Activated gamma-delta T cell treated with anti-CD3 and anti-CD28 coated beads, Interleukin-2, amount 50 U/mL, for 16 hours (primary cell): ENCODE measurements at places on chromosomes 5 and 9.

DNA sequence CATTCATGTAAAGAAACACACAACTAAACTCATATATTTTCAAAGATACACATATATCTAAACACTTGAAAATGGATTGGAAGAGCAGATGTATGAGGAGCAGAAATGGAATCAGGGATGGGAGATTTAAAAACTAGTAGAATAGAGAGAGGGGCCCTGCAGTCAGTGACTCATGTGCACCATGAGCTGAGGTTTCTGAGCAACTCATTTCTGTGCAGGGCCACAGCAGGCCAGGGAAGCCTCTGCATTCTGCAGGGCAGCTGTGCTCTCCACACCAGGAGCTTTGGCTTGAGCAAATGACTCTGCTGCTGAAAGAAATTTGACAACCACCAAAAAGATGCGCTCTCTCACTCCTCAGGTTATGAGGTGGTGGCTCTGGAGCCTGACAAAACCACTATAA lies 27.1 kb downstream of the LHX6 start:
- DNase-seq, result no peak

GRCh38 chr5:73121119-73121463 lies 716 bp downstream of the TMEM171 start:
- no peak for DNase-seq

DNA sequence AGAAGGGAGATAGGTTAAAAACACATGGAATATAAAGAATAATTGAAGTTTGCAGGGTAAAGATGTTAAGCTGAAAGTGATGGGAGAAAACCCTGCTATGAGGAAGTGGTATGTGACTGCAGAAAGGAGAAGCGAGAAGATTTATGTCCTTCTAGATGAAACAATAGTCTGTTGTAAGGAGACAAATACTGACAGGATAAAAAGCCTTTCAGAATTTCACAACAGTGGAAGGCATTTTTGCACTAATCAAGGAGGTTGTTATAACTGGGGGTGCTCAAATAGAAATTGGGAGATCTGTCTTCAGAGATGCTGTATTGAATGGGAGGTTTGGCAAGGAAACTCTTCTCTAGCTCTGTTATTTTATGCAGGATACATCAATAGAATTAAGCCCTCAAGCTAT lies 69.6 kb downstream of the NMUR2 start:
- no peak for DNase-seq

GRCh38 chr9:96483733-96484390 lies 33.9 kb downstream of the HABP4 start:
- no peak for DNase-seq

DNA sequence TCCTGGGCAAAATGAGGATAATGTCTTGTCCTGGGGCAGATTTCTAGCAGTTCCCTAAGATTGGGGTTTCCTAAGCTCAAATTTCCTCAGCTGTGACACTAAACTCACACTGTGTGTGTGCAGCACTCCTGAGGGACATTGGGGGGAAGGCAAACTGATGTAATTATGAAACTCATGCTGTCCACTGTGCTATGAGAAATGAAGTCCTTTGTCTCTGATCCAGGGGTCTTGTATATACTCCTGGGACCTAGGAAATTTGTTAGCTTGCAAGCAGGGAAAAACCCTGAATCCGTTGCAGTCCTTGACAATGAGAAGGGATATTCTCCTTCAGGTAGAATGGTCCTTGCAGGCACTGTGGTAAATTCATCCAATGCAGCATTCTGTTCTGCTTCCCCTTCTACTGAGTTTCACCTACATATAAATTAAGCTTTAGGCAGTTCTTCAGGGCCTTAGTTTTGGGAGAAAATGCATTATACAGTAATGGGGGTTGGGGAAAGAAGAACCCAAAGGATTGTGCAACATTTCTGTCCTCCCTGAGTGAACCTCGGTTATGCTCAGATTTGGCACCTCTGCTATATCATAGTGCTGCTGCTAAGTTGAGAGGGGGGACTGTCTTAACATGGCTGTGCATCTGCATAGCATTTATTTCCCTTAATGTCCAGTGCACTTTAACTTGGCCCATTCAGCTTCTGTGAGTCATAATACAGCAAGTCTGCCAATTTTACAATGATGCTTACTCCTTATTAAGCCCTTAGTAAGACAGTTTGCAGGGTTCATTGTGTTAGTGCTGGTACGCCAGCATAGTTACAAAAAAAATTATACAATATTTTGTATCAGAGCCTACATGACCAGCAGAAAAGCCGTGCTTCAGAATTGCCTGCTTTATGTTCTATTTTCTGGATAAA lies 80.2 kb downstream of the PJA2 start:
- DNase-seq, result no peak

DNA sequence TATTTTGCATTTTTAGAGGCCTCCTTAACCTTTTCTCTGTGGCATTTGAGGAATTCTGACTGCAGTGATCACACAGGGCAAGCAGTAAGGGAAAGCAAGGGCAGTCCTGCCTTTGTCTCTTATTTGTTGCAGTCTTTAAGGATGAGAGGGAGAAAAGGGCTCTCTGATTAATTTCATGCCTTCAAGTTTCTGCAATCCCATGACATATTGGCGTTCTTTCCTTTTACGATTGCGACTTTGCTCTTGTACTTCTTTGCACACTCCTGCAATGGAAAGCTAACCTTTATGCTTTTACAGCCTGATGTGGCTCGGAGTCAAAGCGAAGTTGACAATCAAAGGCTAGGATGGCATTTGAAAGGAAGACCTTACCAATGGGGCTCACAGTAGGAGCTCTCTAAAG lies 698.4 kb downstream of the DNAH5 start:
- DNase-seq, result no peak

GRCh38 chr9:84652496-84653120 lies 16.9 kb upstream of the NTRK2 start:
- no peak for DNase-seq

GRCh38 chr5:14584848-14585247 lies 3.3 kb downstream of the OTULINL start:
- no peak for DNase-seq

DNA sequence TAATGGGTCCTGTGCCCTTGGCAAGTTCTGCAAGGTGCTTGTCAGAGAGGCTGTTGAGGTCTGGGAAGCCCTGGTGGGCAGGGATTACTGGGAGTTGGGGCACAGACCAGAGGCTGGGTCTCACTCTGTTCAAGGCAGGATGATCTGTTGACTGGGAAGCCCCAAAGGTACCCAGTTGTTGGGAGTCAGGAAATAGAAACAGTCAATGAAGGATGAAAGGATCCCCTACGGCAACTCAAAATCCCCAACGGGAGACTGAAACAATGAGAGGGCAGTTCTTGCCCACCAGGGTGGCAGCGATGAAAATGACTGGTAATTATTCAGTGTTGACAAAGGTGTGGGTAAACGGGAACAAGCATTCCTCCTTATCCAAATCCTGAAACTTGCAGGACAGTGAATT lies 31.2 kb downstream of the BNIP1 start:
- no peak for DNase-seq

DNA sequence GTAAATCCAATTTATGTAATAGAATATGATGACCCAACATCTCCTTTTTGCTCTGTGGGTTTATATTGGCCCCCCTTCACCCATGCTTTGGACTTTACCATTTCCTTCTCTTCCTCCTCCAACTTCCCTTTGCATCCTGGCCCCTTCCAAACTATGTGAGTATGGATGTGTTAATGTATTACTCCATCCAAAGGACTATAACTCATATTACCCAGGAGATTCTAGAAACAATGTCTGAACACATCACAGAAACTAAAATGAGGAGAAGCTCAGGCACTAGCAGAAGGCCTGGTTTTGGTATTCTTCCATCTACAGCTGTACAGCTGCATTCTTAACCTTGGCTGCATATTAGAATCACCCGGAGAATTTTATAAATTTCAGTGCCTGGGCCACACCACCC lies 110.7 kb downstream of the PDE4D start:
- DNase-seq, result no peak

DNA sequence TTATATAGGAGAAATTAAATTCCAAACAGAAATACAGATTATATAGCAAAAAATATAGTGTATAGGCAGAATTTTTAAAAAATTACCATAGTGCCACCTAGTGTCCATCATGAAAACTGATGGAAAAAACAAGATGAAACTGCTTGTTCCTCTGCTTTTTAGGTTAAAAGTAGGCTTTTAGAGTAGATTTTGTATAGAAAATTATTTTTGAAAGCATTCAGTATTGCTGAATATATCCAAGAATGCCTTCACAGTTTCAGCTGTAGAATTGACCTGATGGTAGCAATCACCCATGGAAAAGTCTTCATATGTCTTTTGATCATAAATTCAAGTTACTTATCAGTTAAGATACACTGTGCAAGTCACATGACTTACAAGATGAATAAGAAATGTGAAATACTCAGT lies 19.7 kb downstream of the RIOK2 start:
- no peak for DNase-seq

DNA sequence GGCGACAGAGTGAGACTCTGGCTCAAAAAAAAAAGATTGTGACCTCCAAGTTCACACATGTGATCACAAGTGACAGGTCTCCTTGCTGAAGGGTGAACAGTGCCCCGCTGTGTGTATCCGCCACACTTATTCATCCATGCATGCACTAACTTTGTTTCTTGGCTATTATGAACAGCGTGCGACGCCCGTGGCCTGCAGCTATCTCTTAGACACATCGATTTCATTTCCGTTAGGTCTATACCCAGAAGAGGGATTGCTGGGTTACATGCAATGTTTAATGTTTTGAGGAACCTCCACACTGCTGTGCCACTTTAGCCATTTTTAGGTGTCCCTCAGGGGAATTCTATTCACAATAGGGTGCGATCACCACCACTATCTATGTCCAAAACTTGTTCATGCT lies 12.1 kb upstream of the EGFL7 start:
- DNase-seq, result no peak

DNA sequence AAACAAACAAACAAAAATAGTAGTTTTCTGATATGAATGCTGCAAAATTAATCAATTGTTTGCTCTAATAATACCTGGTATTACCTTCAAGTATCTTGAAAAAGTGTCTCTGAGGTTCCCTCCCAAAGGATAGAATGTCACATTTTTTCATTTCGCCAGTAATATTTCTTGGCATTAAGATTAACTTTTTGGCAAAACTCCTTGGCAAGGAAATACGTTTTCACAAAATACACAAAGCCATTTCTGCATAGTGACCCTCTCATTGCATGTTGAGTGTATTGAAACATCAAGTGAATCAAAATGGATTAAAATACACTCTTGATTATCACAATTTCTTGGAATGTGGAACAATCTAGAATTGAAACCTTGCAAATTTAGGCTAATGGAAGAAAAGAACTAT lies 230.5 kb downstream of the ATPSCKMT start:
- no peak for DNase-seq

DNA sequence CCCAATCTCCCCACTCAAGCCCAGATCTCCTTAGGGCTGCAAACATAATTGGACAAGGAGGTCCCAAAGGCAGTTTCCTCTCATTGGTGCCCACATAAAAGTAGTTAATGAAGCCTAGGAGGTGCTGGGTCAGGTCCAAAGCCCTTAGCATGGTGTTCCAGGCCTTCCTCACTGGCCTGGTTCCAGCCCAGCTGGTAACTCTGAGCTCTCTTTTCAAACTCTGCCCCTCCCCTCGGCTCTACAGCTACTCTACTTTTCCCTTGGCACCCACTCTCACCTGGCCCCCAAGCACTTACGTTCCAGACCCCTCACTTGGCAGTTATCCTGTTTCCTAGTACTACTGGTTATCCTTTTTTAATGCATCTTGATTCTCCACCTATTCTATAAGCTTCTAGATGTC lies 9.9 kb downstream of the SEPTIN8 start:
- no peak for DNase-seq

GRCh38 chr5:160285316-160285715 lies 27.0 kb downstream of the CCNJL start:
- DNase-seq, result no peak

- DNase-seq, result no peak
Measured at GRCh38 chr5:45454114-45454513, 242.1 kb downstream of the HCN1 start.

DNA sequence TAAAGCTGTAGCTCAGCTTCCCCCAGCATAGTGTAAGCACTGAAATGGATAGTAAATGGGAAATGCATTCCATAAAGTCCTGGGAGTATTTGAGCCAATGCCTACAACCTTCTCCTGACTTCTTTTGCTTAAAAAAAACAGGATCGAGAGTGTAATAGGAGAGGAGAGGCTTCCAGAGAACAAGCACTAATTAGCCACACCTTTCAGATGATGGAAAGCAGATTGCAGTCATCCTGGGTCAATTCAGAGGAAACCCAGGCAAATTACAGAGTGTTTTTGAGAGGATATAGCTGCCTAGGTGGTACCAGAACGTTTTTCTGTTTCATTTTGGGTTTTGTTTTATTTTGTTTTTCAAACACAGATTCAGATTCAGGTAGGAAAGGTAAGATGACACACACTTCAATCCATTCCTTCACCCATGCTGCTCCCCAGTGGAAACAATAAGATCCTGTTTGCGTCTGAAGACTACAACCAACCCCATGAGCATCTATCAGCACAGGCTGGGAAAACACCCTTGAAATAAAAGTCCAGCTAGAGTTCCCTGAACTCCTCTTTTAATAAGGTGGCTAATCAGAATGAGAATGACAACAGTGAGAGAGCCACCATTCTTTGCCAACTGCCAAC lies 95.6 kb downstream of the RFK start:
- no peak for DNase-seq

DNA sequence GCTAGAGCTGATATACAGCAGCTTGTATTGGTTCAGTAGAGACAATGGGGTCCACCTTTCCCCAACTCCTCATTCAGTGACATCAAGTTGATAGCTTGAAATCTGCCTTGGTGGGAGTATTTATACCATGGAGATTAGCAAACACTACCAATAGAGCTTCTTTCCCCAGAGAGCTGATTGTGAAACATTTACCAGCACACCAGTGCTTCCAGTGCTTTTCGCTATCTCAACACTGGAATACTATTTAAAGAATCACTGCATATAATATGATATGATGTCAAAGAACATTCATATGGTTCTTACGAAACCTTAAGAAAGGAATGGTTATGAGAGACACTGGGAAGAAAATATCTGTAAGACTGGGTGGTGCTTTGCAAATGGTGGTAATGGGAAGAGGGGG lies 21.8 kb upstream of the RNF145 start:
- DNase-seq, result no peak

DNA sequence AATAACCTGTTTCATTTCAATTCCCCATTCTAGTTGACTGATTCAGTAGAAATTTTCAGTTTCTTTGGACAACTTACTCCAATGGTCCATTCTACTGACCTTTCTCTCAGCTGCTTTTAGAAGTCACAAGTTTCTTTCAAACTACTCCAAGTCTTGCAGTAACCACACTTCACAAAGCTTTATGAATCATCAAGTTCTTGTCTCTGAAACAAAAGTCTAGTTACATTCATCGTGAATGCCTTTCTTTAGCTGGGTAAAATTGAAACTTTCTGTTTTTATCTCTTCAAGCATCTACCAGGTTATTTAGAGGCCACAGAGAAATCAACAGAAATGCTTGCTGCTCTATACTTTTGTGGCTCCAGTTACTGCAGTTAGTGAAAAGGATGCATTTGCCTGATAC lies 405.4 kb downstream of the TMEM232 start:
- no peak for DNase-seq

- DNase-seq, result no peak
Measured at GRCh38 chr5:135477613-135478066, 25.5 kb upstream of the TIFAB start.

- DNase-seq, result no peak
Measured at GRCh38 chr9:133927041-133927440, 65.1 kb downstream of the VAV2 start.

GRCh38 chr5:89071101-89071940 lies 188.3 kb upstream of the MEF2C start:
- no peak for DNase-seq

GRCh38 chr5:54611290-54611951 lies 93.9 kb downstream of the SNX18 start:
- no peak for DNase-seq

- no peak for DNase-seq
Measured at GRCh38 chr5:120843390-120843980, 379.4 kb downstream of the PRR16 start.
